Neural crest cell (in vitro differentiated cells): ENCODE measurements at places on chromosomes 5 and 9. TPM values are rescaled to one million over a fixed set of nuclear protein-coding genes. Genes with fewer than 3 reads are reported as not detected.

PFN3 gene
- not detected in 2 replicates for total RNA-seq

DOLK gene
- total RNA-seq: 20.7 and 21.1 TPM in 2 replicates

CCDC192 gene
- 0.71 and 1.3 TPM in 2 replicates for total RNA-seq

PDE8B gene
- 0.44 and 1.1 TPM in 2 replicates for total RNA-seq

NMRK1 gene
- total RNA-seq: 1.2 and 2.3 TPM in 2 replicates

PCDHGA3 gene
- 0.16 and 0.33 TPM in 2 replicates for total RNA-seq

CREBRF gene
- total RNA-seq: 4.6 and 5.2 TPM in 2 replicates

C9orf40 gene
- total RNA-seq: 12.7 and 13.4 TPM in 2 replicates

DNA sequence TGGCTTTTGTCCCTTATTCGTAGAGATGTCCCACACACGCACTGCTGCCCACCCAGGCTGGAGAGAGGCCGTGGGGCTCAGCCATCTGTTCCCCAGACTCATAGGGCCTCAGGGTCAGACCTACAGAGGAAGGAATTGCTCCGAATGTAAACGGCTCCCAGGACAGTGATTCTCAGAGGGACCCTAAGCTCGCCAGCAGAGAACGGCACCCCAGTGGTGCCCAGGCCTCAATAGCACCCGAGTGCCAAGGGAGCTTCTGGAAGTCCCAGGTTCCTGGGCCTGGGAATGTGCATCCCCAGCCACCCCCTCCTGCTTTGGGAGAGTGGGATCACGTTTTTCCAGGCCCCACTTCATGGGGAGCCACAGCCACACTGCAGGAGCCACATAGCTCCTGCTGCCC, 32.9 kb upstream of the CNOT6 start:
- H3K4me1 ChIP-seq: no peaks in the 10 kb centered on the region
- H3K4me3 ChIP-seq: no peak overlapping the region
- H3K27ac ChIP-seq: no peak overlapping the region
- H3K27me3 ChIP-seq: no peaks in the 10 kb centered on the region
- DNase-seq: no peak
- H3K36me3 ChIP-seq: no peaks in the 10 kb centered on the region

- DNase-seq: no peak
- H3K27ac ChIP-seq: no peak overlapping the region
- no peaks in the 10 kb centered on the region for H3K36me3 ChIP-seq
- H3K27me3 ChIP-seq: peaks cover 15% of the 10 kb centered on the region
- H3K4me3 ChIP-seq: no peak overlapping the region
Observed at GRCh38 chr9:15310107-15310850, 3.3 kb upstream of the TTC39B start.

- H3K36me3 ChIP-seq: no peaks in the 10 kb centered on the region
- H3K4me3 ChIP-seq: no peak overlapping the region
- no peaks in the 10 kb centered on the region for H3K27me3 ChIP-seq
- no peak for DNase-seq
Observed at GRCh38 chr5:140358738-140359310, 1.2 kb upstream of the SLC4A9 start.

GRCh38 chr9:19239955-19240354, 9.5 kb downstream of the DENND4C start:
- H3K4me3 ChIP-seq: no peak overlapping the region
- peaks cover 14% of the 10 kb centered on the region for H3K4me1 ChIP-seq
- DNase-seq: no peak
- no peaks in the 10 kb centered on the region for H3K27me3 ChIP-seq
- no peak overlapping the region for H3K27ac ChIP-seq
- peaks cover 5% of the 10 kb centered on the region for H3K36me3 ChIP-seq

DNA sequence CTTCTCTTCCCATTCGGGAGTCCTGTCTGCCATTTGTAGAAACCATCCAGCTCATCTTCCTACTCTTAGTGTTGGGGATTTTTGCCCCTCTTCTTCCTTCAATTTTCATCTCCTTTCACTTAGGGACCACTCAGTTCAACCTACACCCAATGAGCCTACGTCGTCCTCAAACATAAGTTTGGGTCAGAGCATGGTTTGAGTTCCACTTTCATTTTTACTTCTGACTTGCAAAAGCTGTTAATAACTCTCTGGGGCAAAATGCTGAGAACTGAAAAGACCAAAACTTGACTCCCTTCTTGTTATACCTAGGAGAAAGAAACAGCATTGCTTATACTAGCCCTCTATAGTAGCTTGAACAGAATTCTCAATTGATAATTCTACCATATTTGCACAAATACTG, 381.5 kb upstream of the MPDZ start:
- H3K27ac ChIP-seq: no peak overlapping the region
- DNase-seq: no peak
- no peaks in the 10 kb centered on the region for H3K4me1 ChIP-seq
- no peak overlapping the region for H3K4me3 ChIP-seq
- H3K27me3 ChIP-seq: no peaks in the 10 kb centered on the region

DNA sequence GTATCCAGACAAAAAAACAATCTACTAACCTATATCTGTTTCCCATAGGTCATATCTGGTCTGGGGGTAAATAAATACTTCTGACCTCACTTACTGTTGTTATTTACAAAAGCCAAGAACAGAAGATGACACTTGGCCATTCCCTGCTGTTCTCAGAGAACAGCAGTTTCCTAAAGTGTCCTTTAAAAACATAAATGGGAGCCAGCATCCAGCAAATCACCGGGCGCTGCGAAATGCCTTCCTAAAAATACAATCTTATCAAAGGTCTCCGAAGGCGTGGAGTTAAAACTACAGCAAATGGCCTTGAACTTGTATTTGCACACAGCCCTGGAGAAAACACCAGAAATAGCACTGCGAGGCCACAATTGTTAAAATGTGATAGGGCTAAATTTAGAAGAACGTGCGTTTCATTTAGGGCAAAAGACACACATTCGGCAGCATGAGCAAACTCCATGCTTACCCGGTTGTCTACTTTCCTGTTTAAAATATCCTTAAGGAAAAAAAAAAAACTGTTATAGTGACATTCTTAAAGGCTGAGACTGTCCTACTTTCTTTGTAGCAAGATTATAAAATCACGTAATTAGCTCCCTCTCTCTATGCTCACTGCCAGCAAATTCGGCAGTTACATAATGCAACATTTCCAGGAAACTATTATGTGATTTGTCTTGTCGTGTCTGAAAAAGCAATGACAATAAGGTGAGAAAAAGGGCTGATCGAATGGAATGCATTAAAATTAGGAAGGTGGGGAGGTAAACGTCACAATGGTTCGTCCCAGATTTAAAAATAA, 1.5 kb downstream of the NFIL3 start:
- no peaks in the 10 kb centered on the region for H3K36me3 ChIP-seq
- H3K4me3 ChIP-seq: peak overlapping the region; percentile 99
- peaks cover 40% of the 10 kb centered on the region for H3K27me3 ChIP-seq
- peaks cover 49% of the 10 kb centered on the region for H3K4me1 ChIP-seq

- no peak overlapping the region for H3K4me3 ChIP-seq
- H3K27ac ChIP-seq: no peak overlapping the region
- peaks cover 14% of the 10 kb centered on the region for H3K36me3 ChIP-seq
- H3K27me3 ChIP-seq: no peaks in the 10 kb centered on the region
- H3K4me1 ChIP-seq: peaks cover 4% of the 10 kb centered on the region
Observed at GRCh38 chr9:23638011-23638410, 188.0 kb downstream of the ELAVL2 start.

DNA sequence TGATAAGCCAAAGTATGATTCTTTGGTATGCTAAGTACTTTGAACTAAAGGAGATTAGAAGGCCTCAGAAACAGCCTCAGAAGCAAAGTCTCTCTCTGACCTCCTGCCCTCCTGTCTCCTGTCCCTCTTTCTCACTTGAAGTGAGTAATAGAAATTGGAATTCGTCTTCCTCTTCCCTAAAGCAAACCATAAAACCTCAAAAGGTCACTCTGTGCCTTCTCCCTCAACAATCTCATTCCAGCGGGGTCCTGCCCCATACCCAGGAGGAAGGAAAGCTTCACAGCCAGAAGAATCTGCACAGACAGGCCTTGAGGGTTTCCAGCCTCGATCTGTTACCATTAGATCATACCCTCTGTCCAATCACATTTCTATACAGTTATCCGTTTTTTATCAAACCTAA, 87.8 kb downstream of the HAPLN1 start:
- no peak overlapping the region for H3K4me3 ChIP-seq
- H3K27me3 ChIP-seq: no peaks in the 10 kb centered on the region
- DNase-seq: no peak
- H3K4me1 ChIP-seq: peaks cover 18% of the 10 kb centered on the region
- H3K27ac ChIP-seq: no peak overlapping the region
